ENCODE measurements at places on chromosomes 16 and 17.

DNA sequence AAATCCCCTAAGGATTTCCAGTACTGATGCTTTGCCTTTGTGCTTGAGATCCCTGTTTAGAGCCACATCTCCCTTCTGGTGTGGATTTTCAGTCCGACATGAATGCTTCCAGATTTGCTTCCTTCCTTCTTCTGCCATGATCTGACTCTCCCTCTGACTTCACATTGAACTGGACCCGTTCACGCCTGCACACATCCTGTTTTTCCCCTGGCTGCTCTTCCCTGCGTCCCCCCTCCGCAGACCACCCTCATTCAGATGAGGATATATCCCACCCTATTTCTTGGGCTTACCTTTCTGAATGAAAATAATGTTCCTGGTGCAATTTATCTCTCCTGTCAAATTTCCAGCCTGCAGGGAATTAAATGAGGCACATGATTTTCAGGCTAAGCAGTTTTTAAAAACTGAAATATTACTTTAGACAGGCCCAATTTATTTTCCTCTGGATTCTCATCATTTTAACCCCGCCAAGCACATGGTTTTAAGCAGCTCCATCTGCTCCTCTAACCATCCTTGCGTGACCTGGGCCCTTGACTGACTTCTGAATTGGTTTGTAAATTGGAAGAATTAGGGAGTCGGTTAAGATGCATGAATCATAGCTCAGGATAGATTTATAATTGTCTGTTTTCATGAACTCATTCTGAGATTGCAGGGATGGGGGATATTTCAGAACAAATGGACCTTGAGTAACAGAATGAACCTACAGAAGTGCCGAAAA, 59.2 kb downstream of the BMERB1 start:
- DNase-seq, result no peak

GRCh38 chr16:67528870-67529581, 397 bp downstream of the RIPOR1 start:
- peak; percentile 56 for DNase-seq

GRCh38 chr17:39716879-39717536, 13.3 kb downstream of the MIEN1 start:
- DNase-seq, result no peak

GRCh38 chr16:5789033-5789432, 691.4 kb upstream of the EEF2KMT start:
- no peak for DNase-seq

GRCh38 chr17:72077326-72077960, 43.4 kb upstream of the SOX9 start:
- no peak for DNase-seq
